ENCODE measurements at places on chromosomes 7 and 10.

GRCh38 chr10:110600487-110601101 lies 33.1 kb downstream of the SMC3 start:
- no peak for DNase-seq

DNA sequence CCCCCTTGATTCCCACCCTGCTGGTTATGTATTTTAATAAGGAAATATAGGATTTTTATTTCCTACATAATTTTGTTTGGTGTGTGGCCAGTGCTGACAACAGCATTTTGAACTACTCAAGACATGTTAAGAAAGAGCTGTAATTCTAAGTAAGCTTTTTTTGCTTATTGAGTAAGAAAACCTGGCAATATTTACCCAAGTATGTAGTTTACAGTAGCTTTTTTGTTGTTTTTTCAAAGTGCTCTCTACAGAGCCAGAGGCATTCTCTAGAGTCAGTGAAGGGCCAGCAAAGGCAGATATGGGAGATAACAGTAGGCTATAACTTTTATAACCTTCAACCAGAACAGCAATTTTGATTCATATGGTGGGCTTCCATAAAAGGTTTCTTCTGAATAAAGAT lies 63.2 kb upstream of the TMEM168 start:
- no peak for DNase-seq

DNA sequence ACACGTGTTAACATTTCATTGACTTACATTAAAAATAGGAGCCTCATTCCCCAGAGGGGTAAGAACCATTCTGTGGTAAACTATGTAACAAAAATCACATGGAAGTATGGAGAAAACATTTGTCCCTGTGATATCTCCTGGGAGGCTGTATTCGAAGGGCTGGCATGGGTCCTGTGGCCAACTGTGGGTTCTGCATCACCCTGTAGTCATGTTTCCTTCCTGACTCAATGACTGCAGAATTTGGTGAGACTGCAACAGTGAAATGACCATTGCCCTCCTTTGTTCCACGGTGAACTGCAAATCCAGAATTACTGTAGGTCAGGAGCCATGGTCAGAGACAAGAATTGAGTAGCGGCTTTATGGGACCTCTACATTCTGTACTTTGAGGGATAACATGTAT lies 3.6 kb upstream of the ZEB1 start:
- DNase-seq, result no peak

- DNase-seq, result no peak
Measured at GRCh38 chr10:128881086-128881485, 586.0 kb upstream of the MGMT start.

DNA sequence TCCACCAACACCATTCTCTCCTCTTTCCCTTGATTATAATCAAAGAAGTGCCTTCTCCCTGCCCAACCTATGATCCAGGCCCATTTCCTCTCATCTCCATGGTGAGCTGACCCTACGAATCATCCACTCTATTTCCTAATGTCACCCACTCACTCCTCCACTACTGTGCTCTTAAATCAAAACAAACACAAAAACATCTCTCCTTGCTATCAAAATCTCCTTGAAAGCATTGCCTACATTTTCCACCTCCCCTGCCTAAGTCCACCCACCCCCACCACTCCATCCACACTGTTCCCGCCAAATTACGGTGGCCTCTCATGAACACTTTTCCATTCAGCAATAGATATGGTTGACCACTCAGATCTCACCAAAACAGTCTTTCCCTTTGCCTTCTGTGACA lies 5.3 kb downstream of the DYDC1 start:
- DNase-seq, result no peak

- DNase-seq, result no peak
Measured at GRCh38 chr7:92636018-92636560, 45.9 kb upstream of the FAM133B start.

DNA sequence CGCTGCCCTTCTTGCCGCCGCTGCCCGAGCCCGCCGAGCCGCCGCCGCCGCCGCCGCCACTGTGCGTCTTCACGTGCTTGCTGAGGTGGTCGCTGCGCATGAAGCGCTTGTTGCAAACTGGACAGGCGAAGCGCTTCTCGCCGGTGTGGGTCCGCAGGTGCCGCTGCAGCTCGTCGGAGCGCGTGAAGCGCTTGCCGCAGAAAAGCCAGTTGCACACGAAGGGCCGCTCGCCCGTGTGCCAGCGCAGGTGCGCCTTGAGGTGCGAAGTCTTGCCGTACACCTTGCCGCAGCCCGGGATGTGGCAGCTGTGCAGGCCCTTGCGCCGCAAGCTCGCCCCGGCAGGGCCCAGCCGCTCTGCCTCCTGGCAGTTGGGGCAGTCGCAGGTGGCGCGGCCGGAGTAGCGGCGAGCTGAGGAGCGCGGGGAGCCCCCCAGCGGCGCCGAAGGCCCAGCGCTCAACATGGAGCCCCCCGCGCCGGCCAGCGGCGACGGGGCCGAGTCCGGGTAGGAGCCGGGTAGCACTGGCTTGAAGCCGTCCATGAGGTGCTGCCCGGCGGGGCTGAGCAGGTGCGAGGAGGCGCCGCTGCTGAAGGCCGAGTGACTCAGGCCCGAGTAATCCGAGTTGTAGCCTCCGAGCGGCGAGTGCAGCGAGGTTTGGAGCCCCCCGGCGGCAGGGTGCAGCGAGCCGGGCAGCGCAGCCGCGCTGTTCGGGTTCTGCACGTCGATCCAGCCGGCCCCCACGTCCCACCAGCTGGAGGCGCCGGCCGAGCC lies 2.1 kb downstream of the SP8 start:
- no peak for DNase-seq

- no peak for DNase-seq
Measured at GRCh38 chr7:36191292-36191920, 38.4 kb downstream of the EEPD1 start.

DNA sequence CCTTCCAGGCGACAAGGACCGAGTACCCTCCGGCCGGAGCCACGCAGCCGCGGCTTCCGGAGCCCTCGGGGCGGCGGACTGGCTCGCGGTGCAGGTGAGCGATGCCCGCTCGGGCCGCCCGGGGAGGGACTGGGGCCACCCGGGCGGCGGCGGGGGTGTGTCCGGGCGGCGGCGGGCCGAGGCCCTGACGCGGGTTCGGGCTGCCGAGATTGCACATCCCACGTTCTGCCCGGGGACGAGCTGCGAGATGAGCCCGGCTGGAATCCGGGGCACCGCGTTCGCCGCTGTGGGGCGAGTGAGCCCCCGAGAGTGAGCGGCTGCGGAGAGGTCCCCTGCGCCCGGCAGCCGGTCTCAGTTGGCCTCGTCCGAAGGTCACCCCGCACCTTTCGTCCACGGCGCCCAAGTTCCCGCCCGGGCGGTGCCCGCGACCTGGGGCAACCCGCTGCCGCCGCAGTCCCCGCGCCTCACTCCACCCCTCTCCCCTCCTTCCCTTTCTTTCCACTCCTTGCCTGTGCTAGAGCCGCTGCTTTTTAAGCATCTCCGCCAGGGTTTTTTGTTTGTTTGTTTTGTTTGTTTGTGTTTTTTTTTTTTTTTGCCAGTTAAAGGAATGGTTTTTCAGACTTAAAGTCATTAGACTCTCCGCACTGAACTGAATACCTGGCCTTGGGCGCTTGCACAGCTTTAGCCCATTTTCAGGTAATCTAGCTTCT lies 515 bp downstream of the RALA start:
- no peak for DNase-seq

DNA sequence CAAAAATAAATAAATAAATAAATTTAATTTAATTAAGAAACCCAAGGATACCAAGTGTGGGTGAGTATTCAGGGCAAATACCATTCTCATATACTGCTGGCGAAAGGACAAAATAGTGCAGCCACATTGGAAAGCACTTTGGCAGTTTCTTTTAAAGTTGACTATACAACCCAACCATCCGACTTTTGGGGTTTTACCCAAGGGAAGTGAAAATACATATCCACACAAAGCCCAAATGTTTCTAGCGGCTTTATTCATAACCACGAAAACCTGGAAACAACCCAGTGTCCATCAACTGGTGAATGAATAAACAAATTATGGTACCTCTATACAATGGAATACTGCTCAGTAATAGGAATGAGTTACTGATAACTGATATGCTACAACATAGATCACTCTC lies 36.2 kb upstream of the OGDHL start:
- DNase-seq, result no peak

DNA sequence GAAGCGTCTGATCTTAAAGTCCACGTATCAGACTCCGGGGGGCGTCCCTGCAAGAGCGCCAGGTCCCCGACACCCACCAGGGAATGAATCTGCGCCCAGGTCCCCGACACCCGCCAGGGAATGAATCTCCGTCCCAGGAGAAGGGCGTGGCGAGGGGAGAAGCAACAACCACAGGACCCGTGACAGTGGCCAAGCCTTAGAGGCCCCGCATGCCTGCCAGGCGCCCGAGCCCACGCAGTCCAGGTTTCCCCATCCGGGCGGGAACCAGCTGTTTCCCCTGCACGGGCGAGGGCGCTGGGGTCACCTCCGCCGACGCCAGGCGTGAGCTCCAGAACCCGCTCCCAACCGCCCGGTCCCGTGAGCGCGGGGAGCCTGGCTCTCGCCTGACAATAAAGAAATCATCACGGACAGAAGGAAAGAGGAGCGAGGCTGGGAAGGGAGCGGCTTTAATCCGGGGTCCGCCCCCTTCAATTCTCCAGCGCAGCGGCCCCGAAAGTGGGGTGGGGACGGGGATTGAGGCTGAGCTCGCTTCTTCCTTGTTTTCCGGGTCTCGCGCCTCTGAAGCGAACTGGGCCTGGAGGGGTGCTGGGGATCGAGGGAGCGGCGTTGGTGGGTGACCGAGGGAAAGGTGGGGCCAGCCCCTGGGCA lies 29.0 kb upstream of the BMS1 start:
- DNase-seq, result no peak

DNA sequence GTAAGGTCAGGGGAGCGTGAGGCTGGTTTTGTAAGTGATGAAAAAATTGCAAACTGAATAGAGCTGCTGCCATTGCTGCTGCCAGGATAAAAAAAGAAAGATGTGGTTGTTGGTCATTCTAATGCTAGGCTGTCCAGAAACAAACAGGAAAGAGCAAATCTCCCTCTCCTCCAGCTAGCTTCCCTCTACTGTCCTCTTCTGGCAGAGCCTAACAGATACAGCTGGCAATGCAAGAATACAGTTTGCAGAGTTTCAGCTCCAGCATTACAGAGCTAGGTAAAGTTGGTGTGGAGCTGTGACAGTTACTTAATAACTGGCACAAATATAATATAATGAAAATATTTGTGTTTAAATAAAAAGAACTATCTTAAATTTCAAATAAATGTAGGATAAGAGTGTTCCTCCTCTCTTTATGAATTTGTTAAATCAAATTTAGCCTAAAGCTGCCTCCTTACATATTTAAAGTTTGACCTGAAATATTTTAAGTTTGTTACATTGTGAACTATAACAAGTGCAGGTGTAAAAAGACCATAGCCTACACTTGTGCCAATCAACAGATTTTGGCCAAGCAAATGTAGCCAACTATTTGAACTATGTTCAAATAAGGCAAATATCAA lies 407.7 kb downstream of the SH2D4B start:
- no peak for DNase-seq

Measured in activated naive CD4-positive, alpha-beta T cell (primary cell).